Naive B cell (primary cell): ENCODE measurements at places on chromosomes 1 and 21.

- no peak for DNase-seq
These were observed 118.4 kb downstream of the CRYAA start for GRCh38 chr21:43287111-43287760.

DNA sequence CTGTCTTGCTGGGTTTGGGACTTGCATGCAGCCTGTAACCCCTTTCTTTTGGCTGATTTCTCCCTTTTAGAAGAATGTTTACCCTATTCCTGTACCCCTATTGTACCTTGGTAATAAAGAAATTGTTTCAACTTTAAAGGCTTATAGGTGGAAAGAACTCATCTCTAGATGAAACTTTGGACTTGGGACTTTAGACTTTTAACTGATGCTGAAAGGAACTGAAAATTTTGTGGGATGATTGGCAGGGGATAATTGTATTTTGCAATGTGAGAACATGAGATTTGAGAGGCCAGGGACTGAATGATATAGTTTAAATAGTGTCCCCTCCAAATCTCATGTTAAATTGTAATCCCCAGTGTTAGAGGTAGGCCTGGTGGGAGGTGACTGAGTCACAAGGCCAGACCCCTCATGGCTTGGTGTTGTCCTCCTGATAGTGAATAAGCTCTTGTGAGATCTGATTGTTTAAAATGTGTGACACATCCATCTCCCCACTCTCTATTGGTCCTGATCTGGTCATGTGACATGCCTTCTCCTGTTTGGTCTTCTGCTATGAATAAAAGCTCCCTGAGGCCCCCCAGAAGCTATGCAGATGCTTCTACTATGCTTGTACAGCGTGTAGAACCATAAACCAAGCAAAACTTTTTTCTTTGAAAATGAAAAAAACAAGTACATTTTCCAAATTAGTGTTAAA is 1621.3 kb upstream of the B3GALT2 start:
- DNase-seq, result no peak

DNA sequence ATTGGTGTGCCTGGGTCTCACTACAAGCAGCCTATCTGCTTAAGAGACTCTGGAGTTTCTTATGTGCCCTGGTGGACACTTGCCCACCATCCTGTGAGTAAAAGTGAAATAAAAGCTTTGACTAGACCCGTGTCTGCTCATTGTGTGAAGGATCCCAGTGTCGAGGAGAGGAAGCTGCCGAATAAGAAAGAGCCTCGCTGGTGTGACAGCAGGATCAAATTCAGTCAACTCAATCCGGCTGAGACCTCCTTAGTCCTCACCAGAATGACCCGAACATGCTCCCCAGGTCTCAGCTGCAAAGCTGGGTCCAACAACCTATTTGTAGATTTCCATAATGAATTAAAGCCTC is 14.8 kb downstream of the CD2 start:
- DNase-seq, result no peak

DNA sequence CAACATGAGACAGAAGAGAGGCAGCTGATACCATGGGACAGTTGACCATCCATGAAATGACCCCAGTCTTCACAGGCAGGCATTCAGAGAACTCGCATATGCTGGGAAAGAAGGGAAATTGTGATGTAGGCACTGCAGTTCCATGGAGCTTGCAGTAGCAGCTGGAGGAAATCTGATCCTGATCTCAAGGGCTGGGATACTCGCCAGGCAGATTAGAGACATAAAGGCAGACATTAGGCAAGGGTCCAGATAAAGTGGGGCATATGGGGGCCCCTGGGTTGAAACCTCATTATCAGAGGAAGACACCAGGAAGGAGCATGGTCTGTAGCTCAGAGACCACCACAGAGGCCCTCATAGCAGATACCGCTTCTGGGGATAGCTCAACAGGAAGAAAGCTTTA is 48.7 kb upstream of the TNR start:
- no peak for DNase-seq

- DNase-seq, result no peak
These were observed 8.5 kb downstream of the CD2 start for GRCh38 chr1:116762781-116763115.

GRCh38 chr1:201448990-201449389 is 20.0 kb downstream of the PHLDA3 start:
- no peak for DNase-seq

DNA sequence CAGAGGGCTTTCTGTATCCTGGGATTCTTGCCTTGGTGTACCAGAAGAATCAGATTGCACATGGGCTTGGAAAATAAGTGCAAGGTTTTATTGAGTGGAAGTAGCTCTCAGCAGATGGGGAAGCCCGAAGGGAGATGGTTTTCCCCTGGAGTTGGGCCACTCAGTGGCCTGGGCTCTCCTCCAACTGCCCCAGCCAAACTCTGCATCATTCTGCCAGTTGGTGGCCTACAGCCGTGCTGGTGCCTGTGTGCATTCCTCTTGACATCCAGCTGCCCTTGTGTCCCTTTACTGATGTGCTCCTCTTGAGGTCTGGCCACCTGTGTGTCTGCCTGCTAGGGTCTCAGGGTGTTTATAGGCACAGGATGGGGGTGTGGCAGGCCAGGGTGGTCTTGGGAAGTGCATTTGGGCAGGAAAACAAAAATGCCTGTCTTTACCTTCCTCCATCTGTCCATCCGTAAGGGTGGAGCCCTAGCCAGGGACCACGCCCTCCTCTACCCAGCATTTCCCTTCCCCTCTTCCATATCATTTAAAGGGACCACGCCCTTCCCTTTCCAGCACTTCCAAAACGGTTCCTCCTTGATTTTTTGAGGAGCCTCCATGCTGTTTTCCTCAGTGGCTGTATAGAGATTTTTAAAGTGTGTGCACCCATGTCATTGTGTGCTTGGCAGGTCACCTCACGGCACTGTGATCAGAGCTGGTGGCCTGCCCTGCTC is 18.9 kb downstream of the SNAP47 start:
- no peak for DNase-seq

DNA sequence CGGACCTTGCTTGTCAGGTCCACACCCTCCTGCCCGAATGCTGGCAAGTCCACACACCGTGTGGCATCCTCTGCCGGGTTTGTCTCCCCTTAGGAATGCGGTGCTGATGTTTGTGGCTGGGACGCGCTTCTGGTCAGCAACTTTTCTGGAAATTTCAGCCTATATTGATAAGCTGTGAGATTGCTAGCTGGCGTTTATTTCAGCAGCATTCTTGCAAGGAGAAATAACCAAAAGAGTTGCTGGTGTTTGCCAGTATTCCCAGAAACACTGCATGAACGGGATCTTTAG is 601 bp downstream of the CEPT1 start:
- DNase-seq, result no peak

GRCh38 chr1:233042834-233043233 is 92.4 kb downstream of the NTPCR start:
- no peak for DNase-seq

- DNase-seq, result no peak
These were observed 20.4 kb downstream of the GPR161 start for GRCh38 chr1:168116327-168116799.

DNA sequence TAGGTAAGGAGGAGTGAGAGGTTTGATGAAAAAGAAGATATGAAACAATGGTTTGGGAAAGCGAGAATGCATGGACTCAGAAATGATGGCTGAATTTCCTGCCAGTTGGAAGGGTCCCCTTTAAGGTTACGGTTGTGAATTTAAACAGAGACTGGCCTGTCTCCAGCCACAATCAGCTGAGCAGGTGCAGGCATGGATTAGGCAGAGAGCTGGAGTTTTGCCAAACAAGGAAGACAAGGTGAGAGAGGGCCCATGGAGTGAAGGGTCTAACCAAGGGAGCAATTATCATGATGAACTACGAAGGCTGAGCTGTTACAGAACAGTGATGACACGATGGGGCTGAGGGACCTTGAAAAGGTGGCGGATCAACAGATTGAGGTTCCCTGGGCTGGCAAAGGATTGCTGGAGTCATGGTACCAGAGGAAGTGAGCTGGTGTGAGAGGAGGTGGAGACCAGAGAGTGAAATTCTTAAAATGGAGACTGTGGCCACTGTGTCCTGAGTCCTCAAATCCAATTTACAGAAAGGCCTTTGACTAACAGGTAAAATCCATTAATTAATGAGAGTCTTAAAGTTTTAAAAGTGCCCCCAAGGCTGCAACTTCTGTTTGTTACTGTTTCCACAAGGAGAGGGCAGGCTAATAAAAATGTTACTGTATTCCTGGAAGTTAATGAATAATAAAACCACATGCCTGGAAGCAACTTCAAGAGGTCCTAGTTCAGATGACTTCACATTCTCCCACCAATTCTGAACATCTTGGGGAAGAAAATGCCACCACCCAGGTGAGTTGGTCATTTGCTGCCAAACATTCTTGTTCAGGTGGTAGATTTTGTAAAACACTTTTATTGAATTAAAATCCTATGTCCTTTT is 41.5 kb downstream of the LHX9 start:
- no peak for DNase-seq

- DNase-seq, result no peak
These were observed 3.6 kb downstream of the ZNF362 start for GRCh38 chr1:33259879-33260278.

GRCh38 chr1:86957221-86957620 is 42.8 kb downstream of the HS2ST1 start:
- DNase-seq, result no peak

GRCh38 chr1:118366286-118366685 is 181.3 kb upstream of the SPAG17 start:
- DNase-seq, result no peak

DNA sequence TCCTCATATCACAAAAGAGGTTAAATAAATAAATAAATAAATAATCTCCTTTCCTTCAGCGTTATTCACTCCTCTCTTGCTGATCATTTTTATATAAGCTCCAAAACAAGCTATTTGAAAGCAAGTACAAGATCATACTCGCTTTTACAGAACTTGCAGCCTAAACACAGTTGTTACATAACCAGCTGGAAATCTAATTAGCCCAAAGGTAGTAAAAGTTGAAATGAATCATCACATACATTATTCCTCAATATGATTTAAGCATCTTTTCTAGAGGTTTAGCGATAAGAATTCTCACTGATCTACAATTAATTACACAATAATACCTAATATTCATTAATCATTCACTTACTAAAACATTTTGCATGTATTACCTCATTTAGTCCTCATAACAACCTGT is 160.2 kb downstream of the COP1 start:
- DNase-seq, result no peak

- DNase-seq, result no peak
These were observed 673.6 kb upstream of the NR5A2 start for GRCh38 chr1:199353906-199354305.

DNA sequence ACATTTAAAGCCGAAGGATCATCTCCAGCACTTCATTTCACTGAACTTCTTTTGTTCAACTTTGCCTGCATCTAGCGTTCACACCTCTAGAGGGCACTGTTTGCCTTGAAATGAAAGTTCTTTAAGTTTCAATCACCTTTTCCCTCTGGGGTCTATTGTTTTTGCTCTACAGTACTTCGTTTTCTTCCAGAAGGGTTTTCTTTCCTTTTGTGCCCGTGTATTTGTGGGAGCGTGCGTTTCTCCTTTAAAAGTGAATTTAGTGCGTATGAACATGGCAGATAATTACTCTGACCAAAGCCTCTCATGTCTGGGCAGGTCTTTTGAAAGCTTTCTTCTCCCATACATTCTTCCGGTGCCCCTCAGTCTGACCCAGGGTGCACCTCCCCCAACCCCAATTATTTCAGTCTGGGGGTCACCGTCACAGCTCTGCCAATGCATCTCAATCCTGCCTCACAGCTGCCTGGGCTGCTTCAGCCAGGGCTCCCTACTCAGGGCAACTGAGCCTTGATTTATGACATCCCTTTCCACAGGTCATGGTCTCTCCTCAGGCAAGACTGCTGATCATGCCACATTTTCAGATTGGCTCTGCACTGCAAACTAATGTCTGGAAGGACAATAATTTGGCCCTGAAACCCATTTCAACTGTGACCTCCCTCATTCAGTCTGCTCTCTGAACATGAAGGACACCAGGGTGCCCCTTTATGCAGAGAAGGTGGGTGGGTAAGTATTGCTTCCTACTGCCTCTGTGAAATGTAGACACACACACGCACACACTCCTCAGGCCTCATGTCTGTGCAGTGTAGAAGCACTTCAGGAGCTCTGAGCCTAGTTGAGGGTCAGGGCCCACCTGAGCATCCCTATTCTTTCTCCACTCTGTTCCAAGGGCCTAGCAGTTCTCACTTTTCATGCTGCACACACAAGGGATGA is 88.6 kb downstream of the NUF2 start:
- no peak for DNase-seq

- DNase-seq, result peak; percentile 39
These were observed 138.4 kb downstream of the SYT2 start for GRCh38 chr1:202571719-202572339.

GRCh38 chr1:23578311-23578996 is 19.2 kb upstream of the ID3 start:
- no peak for DNase-seq

- DNase-seq, result no peak
These were observed 922 bp downstream of the CPT2 start for GRCh38 chr1:53197291-53198200.

DNA sequence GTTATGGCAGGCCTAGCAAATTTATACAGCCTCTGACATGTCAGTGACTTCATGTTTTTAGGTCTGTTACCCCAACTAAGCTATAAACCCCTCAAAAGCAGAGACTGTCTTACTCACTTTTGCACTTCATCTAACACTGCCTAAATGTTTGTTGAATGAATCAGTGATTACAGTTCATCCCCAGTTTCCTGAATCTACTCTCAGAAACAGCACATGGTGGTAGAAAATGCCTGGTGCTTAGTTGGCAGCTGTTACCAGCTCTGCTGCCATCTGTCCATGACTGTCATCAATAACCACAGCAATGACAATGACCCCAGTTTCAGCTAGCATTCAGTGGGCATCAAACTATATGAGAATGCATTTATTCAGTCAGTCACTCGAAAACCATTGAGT is 110.5 kb upstream of the SERBP1 start:
- no peak for DNase-seq

DNA sequence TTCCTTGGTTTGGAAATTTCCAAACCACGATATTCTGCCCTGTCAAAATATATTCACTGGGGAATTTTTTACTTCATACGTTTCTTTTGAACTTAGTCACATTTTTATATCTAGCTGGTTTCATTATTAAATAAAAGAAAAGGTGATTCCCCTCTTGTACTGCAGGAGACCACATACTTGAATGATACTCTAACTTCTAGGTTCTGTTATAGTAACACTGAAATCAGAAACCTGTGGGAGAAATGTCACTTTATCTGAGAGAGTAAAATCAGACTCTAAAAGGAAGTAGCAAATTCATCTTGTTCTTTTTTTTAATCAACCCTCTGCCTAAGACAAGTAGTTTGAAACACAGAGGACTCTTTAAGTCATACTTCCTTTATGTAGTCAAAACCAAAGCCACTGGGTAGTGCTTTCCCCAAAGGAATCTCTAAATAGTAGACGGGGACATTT is 34.4 kb downstream of the MRPL39 start:
- peak; percentile 39 for DNase-seq

- no peak for DNase-seq
These were observed 491 bp downstream of the PER3 start for GRCh38 chr1:7784492-7785071.

GRCh38 chr1:28845786-28846543 is 34.0 kb downstream of the OPRD1 start:
- no peak for DNase-seq

DNA sequence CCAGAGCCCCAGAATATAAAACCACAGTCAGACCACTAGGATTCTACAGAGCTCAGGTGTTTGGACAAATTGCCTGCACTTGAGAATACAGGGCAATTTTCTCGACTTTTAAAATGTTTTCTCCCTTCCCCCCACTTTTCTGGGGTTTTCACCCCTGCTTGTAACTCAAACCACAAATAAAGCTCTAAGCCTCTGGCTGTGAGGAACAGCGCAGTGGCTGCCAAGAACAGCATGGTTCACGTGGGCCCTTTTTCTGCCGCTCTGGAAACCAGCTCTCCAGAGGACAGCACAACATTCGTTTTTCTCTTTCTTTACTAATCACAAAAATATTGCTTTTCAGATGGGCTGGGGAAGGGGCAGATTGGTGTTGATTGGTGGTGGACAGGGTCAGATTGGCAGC is 102.2 kb upstream of the JUN start:
- DNase-seq, result no peak
